Skeletal muscle cell (primary cell): ENCODE measurements at places on chromosomes 13 and 19.

GRCh38 chr19:15404097-15404779 lies 14.6 kb downstream of the AKAP8L start:
- DNase-seq, result no peak

- DNase-seq, result no peak
Observed at GRCh38 chr19:53158119-53158656, 665 bp downstream of the ZNF347 start.

- DNase-seq, result no peak
Observed at GRCh38 chr19:33414667-33415605, 41.4 kb downstream of the CEBPG start.

GRCh38 chr13:36897054-36897616 lies 22.9 kb downstream of the SMAD9 start:
- no peak for DNase-seq

DNA sequence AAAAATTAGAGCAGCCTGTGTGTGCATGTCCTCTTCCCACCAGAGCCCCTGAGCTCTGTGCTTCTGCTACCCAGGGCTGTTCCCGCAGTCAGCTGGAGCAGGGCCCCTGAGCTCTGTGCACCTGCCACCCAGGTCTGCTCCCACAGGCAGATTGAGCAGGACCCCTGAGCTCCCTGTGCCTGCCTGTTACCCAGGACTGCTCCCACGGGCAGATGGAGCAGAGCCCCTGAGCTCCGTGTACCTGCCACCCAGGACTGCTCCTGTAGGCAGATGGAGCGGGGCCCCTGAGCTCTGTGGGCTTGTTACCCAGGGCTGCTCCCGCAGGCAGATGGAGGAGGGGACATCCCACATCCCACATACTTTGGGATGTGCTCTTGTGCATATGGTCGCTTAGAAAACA lies 186.8 kb upstream of the SOX1 start:
- no peak for DNase-seq

- no peak for DNase-seq
Observed at GRCh38 chr13:99636728-99637353, 135.6 kb downstream of the TM9SF2 start.

DNA sequence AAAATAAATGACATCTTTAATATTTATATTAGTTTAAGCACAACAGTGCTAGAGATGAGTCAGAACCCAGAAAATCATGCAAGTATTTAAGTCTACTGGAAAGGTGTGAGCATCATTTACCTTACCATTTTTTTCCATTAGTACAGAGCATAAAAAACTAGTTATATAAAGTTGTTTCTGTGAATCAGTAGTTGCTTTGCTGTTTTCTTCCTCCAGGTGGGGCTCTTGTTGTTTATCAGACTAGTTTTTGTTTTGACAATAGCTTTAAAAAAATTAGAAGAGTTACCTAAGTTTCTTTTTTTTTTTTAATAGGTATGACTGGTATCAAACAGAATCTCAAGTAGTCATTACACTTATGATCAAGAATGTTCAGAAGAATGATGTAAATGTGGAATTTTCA lies 12.7 kb downstream of the SUGT1 start:
- DNase-seq, result no peak

- no peak for DNase-seq
Observed at GRCh38 chr13:36055366-36055765, 75.8 kb downstream of the DCLK1 start.

GRCh38 chr13:53490752-53491151 lies 462.1 kb downstream of the OLFM4 start:
- no peak for DNase-seq
